ENCODE measurements at places on chromosomes 4 and X. TPM values are rescaled to one million over a fixed set of nuclear protein-coding genes. Genes with fewer than 3 reads are reported as not detected.

Gene NPNT
- total RNA-seq, result not detected

Gene FGA
- total RNA-seq, result under 0.01 TPM

Gene ARAP2
- 0.96 TPM for total RNA-seq

Gene PASD1
- not detected for total RNA-seq

Gene NUP62CL
- not detected for total RNA-seq

Gene FBXL5
- total RNA-seq, result 103 TPM

Gene SLC34A2
- under 0.01 TPM for total RNA-seq

Gene HSFX3
- total RNA-seq, result not detected

Gene KCNE5
- 0.38 TPM for total RNA-seq

Gene SMIM10
- total RNA-seq, result 5.4 TPM

Gene SMIM31
- total RNA-seq, result not detected

Gene TEX11
- total RNA-seq, result not detected

Gene GSX2
- under 0.01 TPM for total RNA-seq

Gene OTUD6A
- total RNA-seq, result not detected

Gene AR
- 1.5 TPM for total RNA-seq

Gene MAGEA10
- total RNA-seq, result not detected

Gene FAM53A
- total RNA-seq, result 0.58 TPM

Gene APOOL
- total RNA-seq, result 8.1 TPM

Gene TLR8
- not detected for total RNA-seq

Gene FAM133A
- total RNA-seq, result under 0.01 TPM

Gene PPID
- total RNA-seq, result 30.2 TPM

Gene TMEM154
- total RNA-seq, result 0.96 TPM

Gene FRG1
- 31.3 TPM for total RNA-seq

Gene GPRASP2
- 29.3 TPM for total RNA-seq

Gene MBNL3
- total RNA-seq, result 0.96 TPM

Gene ERVMER34-1
- total RNA-seq, result not detected

Gene MAGIX
- 1.7 TPM for total RNA-seq

Gene G3BP2
- total RNA-seq, result 293 TPM

Gene SSX4
- not detected for total RNA-seq

Gene SLC10A4
- total RNA-seq, result 0.28 TPM

Gene RNF128
- total RNA-seq, result 1.2 TPM

Gene NDST4
- total RNA-seq, result not detected

Gene SYNPO2
- total RNA-seq, result 13.6 TPM

Gene AGTR2
- not detected for total RNA-seq

Gene PGAM4
- total RNA-seq, result not detected

Gene PRSS48
- total RNA-seq, result not detected

Gene LUZP4
- not detected for total RNA-seq

Gene HELQ
- 12.8 TPM for total RNA-seq

Gene OPHN1
- 4.4 TPM for total RNA-seq

Gene NHSL2
- total RNA-seq, result 0.77 TPM

Gene AWAT2
- under 0.01 TPM for total RNA-seq

Gene SPATA18
- total RNA-seq, result 17.2 TPM

Gene PCDH18
- 47.0 TPM for total RNA-seq

Gene GAGE2A
- total RNA-seq, result not detected

Gene BMPR1B
- 0.56 TPM for total RNA-seq

Gene HPSE
- total RNA-seq, result 0.58 TPM

Gene MAGED4
- total RNA-seq, result 18.6 TPM

Gene SPANXC
- total RNA-seq, result not detected

Gene STS
- 2.7 TPM for total RNA-seq

Gene REPS2
- 0.85 TPM for total RNA-seq

Gene GABRE
- total RNA-seq, result 23.0 TPM

Gene SPINK2
- not detected for total RNA-seq

Gene XK
- total RNA-seq, result under 0.01 TPM

Gene SPP1
- total RNA-seq, result 10.7 TPM

Gene TSR2
- total RNA-seq, result 19.2 TPM

Gene PDE6B
- total RNA-seq, result not detected
